Common myeloid progenitor, CD34-positive (primary cell): ENCODE measurements at places on chromosomes 7 and 10.

GRCh38 chr7:106285855-106286492 is 1.2 kb upstream of the NAMPT start:
- peak; percentile 46 for DNase-seq

DNA sequence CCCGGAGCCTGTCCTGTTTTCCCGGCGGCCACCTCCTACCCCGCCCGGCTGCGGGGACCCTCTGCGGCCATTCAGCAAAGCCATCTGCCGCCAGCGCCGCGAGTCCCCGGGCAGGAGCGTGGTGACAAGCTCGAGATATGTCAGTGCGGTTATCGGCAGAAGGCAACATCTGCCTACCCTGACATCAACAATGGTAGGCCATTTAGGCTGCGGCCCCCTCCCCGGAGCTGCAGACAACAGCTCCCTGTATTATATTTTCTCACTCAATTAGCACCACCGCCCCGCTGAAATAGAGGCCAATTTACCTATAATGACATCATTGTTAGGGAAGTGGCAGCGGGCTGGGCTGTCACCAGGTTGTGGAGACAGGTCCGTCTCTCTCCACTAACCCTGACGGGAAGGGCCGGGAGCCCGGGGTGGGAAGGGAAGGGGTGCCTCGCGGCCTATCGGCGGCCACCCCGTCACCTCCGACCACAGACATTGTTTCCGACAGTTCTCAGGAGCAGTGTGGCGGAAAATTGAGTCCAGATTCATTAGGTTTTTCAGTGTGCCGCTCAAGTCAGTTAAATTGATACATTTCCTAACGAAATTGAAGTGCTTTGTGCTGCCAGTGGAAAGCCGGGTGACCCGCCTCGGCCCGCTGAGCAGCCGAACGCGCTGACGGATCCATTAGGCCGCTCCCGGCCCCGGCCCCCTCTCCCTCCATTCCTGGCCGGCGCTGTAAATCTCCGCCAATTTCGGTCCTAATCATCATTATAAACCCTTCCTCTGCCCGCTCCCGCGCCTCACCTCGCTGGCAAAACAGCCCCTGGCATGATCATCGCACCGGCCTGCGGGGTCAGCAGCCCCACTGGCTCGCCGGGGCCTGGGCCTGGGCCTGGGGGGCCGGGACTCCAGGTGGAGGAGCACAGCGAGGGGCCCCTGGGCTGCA is 43.0 kb downstream of the UNCX start:
- no peak for DNase-seq

DNA sequence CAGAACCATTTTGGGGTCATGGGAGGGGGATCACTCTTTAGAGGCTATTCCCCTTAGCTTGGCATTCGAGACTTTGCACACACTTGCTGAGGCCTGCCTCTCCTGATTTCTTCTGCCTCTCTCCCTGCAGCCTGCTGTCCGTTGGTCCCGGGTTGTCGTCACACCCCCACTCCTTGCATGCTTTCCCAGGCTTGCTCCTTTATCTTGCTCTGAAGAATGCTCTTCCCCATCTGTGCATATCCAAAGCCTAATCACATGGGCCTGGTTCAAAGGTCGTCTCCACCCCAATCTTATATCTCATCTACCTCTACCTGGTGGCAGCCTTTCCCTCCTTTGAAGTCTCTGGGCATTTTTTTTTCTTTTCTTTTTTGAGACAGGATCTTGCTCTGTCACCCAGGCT is 24.3 kb upstream of the EMX2 start:
- no peak for DNase-seq

DNA sequence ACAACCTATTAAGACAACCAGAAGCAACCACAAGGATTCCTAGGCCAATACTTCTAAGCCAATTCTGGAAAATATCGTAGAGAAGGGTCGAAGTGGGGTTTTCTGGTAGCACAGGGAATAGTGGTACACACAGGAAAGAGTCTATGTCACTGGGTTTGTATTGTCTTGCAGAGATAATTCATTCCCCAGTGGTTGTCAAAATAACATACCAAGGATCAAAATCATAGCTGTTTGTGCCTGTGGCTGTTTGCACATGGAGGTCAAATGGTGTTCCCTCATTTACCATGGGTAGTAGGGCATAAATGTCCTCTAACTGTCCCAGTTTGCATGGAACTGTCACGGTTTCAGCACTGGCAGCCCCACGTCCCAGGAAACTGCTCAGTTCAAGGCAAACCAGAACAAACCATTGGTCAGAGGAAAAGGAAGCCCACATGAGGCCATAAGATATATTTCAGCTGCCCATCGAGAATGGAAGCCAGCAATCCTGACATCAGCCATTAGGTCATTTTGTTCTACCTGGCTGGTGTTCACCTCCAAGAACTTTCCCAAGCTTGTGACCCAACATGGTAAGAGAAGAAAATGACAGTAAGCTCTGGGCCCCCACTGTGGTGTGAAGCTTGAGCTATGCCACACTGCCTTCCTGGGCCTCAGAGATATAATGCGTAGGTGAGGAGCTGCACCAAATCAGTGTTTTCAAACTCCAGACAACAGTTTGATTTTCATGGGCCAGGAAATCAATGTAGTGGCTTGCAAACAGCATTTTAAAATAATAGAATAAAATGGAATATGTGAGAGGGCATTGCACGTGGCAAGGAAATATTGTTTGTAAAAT is 53.9 kb upstream of the NFE2L3 start:
- no peak for DNase-seq

DNA sequence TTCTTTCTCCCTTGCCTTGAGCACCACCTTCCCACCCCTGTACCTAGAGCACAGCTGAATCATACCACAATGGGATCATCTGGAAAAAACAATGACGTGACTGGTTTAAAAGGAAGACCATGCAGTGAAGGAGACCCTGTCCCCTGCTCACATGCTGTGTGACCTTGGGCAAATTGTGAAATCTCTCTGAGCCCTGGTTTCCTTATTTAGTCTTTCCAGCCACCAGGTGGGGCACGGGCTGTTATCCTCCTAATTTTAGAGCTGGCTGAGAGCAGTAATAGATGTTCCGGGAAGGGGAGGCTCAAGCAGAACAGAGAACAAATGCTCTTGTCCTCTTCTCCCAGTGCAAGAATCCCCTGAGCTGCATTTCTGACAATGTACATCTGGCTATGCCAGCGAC is 198.3 kb downstream of the RPS24 start:
- no peak for DNase-seq

GRCh38 chr7:121132940-121133339 is 144.4 kb downstream of the CPED1 start:
- DNase-seq = no peak

DNA sequence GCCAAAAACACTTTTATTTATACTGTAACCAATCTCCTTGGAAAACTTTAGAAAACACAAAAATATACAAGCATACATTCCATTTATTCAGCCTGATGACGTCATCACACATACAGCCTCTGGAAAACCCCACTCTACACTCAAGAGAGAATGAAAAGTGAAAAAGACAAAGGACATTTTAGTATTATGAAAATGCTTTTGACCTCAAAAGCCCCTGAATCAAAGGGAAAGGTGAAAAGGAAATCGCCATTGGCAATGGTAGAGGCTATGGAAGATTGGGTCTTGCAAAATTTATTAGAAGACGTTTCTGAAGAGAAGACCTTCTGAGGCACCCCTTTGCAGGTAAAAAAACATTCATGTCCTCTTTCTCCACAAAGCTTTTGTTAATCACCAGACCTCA is 82.9 kb upstream of the STRIP2 start:
- DNase-seq = no peak

DNA sequence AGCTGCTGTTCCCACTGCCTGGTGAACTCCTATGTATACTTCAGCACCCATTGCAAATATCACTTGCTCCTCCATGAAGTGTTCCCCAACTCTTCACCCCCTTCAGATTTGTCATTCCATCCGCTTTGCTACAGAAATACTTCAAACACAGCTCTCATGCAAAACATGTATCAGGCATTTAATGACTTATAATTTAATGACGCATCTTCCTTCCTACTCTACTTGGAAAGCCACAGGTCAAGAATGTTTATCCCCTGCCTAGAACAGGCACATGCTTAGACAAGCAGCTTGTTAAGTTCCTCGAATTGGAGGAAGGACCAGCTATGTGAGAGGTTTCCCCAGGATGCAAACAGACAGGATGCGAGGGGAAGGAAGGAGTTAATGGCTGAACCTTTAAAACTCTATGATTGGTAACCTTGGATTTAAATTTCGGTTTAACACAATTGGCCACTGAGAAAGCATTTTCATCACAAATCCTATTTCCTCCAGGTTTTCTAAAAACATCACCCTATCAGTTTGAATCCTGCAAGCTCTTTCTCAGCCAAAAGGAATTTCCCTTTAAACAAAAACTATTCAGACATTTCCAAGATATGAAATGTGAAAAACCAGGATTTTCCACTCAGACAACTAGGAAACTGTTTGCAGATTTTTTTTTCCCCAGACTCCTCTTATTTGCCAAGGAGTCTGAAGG is 11.5 kb downstream of the CREB3L2 start:
- no peak for DNase-seq

GRCh38 chr7:13541326-13541725 is 448.1 kb downstream of the ETV1 start:
- no peak for DNase-seq

GRCh38 chr10:86524225-86524962 is 2.8 kb upstream of the WAPL start:
- no peak for DNase-seq

DNA sequence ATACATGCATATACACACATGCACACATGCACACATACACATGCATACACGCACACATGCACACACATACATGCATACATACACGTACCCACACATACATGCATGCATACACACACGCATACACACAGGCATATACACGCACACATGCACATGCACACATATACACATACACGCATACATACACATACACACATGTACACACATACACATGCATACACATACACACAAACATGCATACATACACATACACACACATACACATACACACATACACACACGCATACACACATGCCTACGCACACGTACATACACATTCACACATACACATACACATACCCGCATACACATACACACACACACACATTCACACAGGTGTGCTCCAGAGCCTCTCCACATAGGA is 81.0 kb upstream of the KMT2E start:
- DNase-seq = no peak

GRCh38 chr10:25451401-25451800 is 276.6 kb downstream of the GPR158 start:
- no peak for DNase-seq

DNA sequence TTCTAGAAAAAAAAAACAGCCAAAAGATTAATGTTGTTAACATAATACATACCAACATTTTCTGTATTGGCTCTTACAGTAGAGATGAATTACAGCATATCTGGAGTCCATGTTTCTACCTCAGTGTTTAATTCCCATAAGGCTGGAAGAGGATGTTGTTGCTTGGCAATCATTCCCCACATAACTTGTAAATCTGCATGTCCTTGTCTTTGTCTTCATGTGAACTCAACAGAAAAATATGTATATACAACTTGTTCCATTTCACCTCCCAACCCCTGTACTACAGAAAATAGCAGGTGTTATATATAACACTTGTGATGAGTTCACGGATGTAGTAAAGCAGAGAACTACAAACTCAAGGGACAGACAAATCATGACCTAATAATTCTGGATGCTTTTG is 160.9 kb upstream of the SEMA3C start:
- DNase-seq = no peak

- DNase-seq = peak; percentile 79
These were observed 535 bp downstream of the BTRC start for GRCh38 chr10:101354328-101355071.

DNA sequence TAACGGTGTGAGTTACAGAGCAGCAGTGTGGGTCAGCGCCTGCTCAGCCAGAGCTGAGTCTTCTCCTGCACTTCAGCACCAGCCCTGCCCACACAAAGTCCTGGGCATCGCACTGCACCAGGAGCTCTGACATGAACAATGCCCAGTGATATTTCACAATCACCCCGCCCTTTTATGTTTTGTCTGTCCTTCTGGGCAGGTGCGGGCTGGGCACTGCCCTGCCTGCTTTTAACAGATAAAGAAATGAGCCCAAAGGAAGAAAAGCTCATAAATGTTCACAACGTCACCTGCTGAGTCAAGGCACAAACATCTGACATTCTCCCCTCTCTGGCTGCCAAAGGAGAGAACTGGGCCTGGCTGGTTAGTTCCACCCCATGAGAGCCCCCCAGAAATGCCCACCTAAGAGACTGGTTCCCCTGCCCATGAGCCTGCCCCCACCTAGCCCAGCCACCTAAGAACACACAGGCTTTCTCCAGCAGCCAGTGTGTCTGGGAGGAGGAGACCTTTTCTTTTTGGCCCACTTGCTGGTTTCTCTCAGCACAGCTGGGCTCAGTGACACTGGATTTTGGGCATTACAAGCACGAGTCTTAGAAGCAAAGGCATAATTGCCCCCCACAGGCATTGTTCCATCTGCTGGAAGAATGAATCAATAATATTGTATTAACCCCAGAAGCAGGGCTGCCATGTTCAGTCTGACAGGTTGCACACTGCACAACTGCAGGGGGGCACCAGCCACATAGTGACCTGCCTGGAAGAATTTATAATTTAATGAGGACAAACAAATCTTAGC is 22.3 kb downstream of the CALML3 start:
- DNase-seq = peak; percentile 50

GRCh38 chr10:123154711-123155505 is 706 bp downstream of the BUB3 start:
- no peak for DNase-seq

DNA sequence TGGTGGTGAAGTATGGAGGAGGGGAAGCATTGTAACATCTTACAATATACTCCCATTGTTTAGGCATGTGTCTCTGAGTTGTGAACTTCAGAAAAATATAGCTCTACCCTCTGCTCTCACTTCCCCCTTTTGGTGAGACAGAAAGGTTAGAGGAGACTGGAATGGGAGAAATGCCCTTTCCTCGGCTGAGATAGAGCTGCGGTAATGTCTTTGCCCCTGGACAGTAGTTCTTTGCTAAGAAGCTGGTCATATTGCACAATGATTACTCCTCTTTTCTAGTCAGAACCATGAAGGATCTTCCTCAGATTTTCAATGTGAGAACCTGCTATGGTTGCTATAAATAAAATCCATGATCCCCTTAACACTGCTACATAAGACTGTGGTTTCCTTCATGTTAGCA is 171.0 kb downstream of the SEM1 start:
- DNase-seq = no peak

DNA sequence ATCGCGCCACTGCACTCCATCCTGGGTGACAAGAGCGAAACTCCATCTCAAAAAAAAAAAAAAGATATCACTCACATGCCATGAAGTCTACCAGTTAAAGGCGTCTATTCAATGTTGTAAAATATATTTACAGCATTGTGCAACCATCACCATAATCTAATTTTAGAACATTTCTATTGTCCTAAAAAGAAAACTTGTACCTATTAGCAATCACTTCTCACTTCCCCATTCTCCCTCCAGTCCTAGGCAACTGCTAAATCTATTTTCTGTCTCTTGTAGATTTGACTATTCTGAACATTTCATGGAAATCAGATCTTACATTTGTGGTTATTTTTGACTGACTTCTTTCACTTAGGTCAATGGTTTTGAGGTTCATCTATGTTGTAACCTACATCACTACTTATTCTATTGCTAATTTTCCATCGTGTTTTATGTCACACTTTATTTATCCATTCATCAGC is 25.2 kb upstream of the OTUD1 start:
- peak; percentile 6 for DNase-seq
